ENCODE measurements at places on chromosomes 12 and 14.

- no peak for DNase-seq
Measured at GRCh38 chr12:6773590-6774351, 1.5 kb downstream of the LAG3 start.

DNA sequence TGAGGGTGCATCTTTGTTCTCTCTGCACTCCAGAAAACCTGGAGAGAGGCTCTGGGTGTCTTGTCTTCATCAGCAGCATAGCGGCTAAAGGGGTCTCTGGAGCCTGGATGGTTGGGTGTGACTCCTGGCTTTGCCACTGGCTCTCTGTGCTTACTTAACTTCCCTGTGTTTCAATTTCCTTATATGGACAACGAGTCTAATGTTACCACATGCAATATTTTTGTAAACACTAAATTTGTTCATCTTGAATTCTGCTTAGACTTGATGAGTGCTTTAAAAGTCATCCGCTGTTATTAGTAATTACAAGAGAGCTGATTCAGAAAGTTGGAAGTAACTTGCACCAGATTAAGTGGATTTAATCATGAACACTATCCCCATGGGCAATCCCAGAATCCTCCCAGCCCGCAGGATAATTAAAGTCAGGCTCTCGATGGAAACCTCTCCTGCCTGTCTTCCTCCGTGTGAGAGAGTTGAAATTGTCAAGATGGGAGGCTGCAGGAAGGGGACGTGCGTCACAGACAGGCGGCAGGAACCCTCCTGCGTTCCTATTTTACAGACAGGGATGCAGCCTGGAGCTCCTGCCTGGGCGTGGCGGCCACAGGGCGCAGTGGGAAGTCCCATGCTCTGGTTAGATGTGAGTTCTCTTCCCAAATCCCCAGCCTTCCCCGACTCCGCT lies 201.2 kb downstream of the TTC8 start:
- DNase-seq, result peak; percentile 92

GRCh38 chr14:52365071-52365470 lies 51.0 kb downstream of the PTGER2 start:
- peak; percentile 92 for DNase-seq

- DNase-seq, result no peak
Measured at GRCh38 chr12:128178966-128179365, 88.0 kb upstream of the TMEM132C start.

- DNase-seq, result no peak
Measured at GRCh38 chr14:97697772-97698171, 900.6 kb downstream of the VRK1 start.

Measured in fibroblast of upper back skin (primary cell).